ENCODE measurements at places on chromosomes 2 and 18. TPM values are rescaled to one million over a fixed set of nuclear protein-coding genes. Genes with fewer than 3 reads are reported as not detected.
A peak's percentile ranks its signal among the peaks of the same experiment; 100 is the strongest.

GRCh38 chr2:240601831-240602160, 15.3 kb downstream of the CAPN10 start:
- peak; percentile 27 for DNase-seq

DNA sequence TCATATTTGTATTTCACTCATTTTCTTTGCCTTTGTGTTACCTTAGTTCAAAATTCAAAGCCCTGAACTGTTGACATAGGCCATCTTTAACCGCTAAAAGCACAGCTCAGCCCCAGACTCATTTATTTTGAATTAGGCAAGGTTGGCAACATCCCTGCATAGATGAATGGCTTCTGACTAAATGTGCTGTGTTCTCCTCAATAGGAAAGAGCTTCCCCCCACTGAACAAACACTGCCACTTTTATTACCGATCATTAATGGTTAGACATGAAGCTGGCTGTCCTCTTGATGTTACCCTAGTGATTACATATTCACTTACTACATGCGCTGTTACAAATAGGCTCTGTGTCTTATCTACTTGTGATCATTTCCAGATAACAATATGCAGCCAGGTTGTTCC, 170.7 kb downstream of the ADCYAP1 start:
- DNase-seq = no peak

DNA sequence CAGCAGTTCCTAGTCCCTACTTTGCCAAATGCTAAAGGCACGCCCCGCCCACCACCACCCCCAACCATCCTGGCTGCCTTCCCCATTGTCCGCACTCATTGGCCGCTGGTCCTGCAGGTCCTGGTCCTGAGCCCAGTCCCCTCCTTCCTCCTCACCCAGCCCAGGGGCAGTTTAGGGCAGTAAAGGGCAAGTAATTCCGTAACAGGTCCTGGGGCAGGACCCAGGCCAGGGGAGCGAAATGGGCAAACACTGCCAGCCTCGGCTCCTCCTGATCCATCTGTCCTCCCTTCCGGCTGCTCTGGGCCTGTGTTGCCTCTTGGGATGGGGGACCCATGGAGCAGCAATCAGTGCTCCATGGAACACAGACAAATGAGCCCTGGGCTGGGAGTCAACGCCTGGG, 6.1 kb downstream of the ADCY3 start:
- no peak for DNase-seq

GRCh38 chr2:224638301-224638823, 53.2 kb upstream of the CUL3 start:
- no peak for DNase-seq

- no peak for DNase-seq
Observed at GRCh38 chr2:127140538-127140937, 33.6 kb upstream of the BIN1 start.

DNA sequence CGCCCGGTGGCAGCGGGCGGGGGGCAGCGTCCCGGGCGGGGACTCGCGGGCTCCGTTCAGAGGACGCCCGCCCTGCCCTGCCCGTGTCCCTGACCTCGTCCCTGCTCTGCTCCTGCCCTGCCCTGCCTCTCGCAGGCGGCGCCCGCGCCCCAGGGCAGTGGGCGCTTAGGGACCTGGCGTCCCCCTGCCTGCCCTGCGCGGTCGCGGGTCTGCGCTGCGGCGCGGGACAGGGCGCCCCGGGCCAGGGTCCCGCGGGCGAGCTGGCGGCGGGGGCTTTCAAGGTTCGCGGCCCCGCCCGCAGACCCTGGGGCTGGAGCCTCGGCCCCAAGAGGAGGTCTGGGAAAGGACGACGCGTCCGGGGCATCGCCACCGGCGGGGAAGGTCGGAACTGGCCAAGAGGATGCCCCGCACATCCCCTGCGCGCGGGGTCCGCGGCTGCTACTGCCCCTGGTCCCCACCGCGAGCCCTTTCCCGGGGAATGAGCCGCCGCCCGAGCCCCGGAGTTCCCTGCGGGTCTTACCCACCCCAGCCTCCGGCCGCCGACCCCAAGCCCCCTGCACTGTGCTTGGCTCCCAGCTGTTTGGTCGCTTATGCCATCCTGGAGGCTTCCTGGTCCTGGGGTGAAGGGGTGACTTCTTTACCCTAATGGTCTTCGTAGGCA, 679 bp downstream of the RNF144A start:
- DNase-seq = peak; percentile 56

- no peak for DNase-seq
Observed at GRCh38 chr2:12637754-12638153, 79.0 kb upstream of the TRIB2 start.

DNA sequence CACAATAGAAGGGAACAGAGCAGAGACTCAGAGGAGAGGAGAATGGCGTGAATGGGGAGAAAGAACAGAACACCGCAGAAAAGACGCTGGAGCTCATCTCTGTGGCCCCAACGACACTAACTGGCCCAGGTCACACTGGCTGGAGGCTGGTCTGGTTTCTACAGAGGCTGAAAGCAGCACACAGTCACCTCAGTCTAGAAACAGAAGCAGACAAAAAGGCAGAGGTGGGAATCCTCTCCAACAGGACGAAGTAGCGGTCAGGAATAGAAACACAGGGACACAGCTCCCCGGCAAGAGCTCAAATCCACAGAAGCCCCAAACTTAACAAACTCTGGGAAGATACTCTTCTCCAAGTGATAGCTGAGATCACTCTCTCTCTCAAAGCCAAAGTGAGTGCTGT, 9.2 kb downstream of the SLC66A2 start:
- DNase-seq = peak; percentile 14

GRCh38 chr18:48753691-48754090, 197.1 kb downstream of the SMAD7 start:
- DNase-seq = peak; percentile 32

GRCh38 chr2:38093527-38094165, 17.7 kb upstream of the CYP1B1 start:
- no peak for DNase-seq

DNA sequence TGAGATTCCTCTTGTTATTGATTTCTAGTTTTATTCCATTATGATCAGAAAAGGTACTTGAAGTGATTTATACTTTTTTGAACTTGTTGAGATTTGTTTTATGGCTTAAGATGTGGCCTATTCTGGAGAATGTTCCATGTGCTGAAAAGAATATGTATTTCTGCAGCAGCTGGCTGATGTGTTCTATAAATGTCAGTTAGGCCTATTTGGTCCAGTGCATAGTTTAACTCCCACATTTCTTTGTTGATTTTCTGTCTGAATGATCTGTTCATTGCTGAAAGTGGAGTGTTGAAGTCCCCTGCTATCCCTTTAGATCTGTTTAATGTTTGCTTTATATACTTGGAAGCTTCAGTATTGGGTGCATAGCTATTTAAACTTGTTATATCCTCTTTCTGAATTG, 7.1 kb upstream of the OR6B2 start:
- DNase-seq = no peak

- no peak for DNase-seq
Observed at GRCh38 chr18:30889519-30890301, 152.8 kb downstream of the DSC3 start.

DNA sequence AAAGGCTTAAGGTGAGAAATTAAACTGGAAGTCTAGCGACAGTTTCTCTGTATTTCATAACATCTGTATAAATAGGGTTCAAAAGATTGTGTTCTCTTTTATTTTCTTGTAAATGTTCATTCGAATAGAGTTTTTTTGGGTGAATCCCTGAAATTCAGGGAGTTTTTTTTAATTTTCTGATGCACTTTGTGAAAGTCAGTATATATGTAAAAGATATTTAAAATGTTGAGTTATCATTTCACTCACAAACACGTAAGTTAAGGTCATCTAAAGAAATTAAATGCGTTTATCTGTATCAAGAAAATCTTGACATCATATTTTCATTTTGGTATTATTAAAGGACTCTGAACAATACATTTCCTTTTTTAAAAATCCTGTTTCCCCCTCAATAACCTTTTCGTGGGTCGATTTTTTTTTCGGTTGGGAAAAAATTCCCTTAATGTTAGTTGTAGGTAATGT, 3.4 kb downstream of the SP9 start:
- DNase-seq = no peak

The TMSB10 gene
- total RNA-seq = 1,739 TPM

The LRATD1 gene
- total RNA-seq = 8.0 TPM

The OTOF gene
- total RNA-seq = 0.35 TPM

The ANKRD44 gene
- 58.7 TPM for total RNA-seq

The SLC4A5 gene
- total RNA-seq = 4.2 TPM

The GAREM1 gene
- 10.3 TPM for total RNA-seq

The PLEKHH2 gene
- 42.0 TPM for total RNA-seq

The HNRNPLL gene
- 38.8 TPM for total RNA-seq

The MGAT4A gene
- total RNA-seq = 82.0 TPM

The FTCDNL1 gene
- 3.7 TPM for total RNA-seq
